Right lung (tissue), 10 donors: ENCODE measurements at places on chromosomes 2 and 18.

DNA sequence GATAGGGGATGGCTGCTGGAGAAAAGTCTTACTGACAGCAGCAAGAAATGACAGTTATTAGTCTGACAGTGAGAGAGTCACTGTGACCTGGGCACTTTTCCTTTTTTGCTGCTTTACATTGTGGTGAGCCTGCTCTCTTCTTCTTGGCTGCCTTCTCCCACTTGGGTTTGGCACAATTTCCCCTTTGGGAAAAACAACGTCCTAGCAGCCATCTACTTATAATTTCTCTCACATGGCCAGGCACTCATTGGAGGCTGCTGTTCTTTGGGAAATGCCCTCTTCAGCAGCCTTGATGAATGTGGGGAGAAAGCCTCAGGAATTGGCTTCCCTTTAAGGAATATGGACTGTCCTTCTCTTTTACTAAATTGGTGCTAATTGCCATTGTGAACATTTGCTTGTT is 60.4 kb upstream of the SLC1A4 start:
- DNase-seq, result no peak

DNA sequence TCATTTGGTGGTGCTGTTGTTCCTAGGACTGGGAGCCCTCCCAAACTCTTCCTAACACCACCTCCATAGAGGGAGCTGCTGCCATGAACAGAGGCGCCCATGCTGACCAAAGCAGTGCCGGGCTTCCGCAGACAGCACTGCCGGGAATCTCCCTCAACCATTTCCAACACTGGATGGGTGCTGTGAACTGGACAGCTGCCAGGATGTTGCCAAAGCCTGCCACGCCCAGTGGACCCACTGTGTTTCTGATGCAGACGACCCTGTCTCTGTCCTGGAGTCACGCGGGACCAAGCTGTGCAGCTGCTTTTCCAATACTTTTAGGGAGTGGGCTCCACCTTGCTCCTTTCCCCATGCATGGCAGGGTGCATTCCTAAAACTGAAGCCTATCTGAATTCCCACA is 16.9 kb upstream of the GNAL start:
- DNase-seq, result no peak

DNA sequence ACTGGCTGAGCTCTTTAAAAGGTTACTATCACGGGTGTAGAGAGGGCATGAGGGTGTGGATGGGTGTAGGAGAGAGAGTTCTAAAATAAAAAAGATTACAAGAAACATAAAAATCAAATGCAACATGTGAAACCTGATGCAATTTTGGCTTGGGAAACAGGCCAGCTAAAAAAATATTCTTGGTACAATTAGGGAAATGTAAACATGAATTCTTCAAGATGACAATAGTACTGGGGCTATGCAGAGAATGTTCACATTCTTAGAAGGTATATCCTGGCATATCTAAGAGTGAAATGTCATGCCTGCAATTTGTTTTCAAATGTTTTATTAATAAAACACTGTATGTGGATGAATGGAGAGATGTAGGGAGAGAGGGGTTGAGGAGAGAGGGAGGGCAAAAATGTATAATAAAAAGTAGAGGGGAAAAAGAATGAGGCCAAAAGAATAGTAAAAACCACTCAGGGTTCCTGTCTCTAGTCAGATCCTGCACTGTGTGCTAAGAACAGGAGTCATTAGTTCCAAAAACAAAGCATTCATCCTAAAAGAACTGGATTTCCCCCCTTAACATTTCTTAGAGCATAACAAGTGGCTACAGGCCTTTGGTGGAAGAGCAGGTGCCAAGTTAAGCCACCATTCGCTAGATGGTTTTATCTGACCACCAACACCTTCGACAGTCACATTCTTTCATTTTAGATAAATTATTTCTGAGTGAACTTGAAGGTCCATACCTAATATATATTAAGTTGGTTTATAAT is 77.3 kb downstream of the LPIN2 start:
- DNase-seq, result no peak

- DNase-seq, result no peak
These were observed 170.3 kb upstream of the MGAT5 start for GRCh38 chr2:134083548-134083947.

DNA sequence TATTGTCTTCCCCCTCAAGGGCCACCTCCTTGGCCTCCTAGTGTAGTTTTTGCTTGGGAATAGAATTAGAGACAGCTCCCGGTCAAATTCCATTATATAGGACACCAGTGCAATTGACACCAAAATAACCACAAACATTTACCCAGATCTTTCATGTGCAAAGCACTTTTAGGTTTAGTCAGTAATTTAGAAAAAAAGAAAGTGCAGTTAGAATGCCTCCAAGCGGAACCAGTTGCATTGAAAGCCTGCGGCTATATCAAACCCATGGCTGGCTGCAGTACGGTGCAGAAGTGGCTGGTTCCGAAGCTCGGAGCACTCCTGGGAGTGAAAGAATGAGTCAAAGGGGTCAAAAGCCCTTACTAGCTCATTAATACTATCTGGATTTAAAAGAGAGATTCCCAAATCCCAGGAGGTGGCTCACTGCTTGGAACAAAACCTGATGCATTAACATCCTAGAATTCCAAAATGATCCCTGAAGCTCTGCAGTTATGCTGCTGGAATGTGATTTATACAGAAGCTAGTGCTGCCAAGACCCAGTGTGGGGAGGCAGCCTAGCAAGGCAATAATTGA is 432.2 kb upstream of the KLHL29 start:
- no peak for DNase-seq

DNA sequence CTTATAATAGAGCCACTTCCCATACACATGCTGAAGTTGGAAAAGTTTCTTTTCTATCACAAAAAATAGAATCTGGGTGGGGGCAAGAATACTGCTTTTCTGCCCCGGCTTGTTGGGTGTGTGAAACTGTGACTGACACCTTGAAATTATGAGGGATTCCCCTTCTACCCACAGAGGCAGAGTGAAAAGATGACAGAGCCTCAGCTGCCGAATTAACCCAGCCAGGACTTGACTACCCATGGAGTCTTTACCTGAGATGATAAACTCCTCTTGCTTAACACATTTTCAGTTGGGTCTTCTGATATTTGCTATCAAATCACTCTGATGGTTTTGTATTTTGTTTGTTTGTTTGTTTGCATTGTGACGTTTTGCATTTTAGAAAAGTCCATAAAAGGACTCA is 66.0 kb upstream of the PMAIP1 start:
- no peak for DNase-seq

GRCh38 chr18:25612466-25612865 is 260.5 kb upstream of the ZNF521 start:
- no peak for DNase-seq

DNA sequence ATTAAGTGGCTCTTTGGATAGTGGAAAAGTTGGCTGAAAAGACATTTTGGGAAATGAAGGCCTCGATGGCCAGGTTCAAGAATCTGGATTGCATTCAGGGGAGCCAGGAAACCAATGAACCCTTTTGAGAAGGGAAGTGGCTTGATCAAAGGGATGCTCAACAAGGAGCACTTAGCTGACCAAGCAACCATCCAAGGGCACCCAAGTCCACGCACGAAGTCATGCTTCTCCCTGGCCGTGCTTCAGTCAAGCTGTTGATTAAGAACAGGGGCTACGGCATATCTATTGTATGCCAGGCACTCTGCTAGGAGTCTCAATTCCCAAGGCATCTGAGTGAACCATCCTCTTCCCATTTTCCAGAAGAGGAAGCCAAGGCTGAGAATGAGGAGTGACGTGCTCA is 185.8 kb upstream of the GLI2 start:
- no peak for DNase-seq

DNA sequence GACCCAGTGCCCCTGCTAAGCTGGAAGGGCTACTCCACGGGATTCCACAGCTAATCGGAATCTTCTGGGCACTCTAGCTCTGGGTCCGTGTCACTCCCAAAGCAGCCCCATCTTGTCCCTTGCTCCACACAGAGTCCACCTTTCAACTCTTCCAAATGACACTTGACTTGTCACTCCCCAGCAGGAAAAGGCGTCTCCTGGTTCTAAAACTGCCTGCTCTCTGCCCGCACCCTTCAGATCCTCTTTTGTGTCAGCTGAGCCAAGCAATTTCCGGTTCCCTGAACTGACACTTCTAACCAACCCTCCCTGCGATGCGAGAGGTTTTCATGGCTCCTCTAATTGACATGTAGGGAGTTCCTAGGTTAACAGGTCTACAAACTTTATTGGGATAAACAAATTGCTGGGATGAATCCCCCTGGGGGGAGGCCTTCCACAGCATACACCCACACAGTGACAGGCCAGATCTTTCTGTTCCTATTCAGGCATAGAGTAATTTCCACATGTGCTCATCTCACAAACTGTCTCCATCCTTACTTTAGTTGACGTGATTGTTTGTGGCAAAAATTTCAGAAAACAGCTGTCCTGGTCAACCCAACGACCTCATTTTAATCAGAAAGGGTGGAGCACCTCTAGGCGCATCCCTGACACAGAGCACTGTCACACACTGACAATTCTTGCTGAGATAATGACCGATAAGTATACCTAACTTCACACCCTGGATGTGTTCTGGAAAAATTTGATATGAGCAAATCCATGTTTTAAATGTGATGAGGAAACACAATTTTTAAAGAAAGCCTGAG is 104.9 kb downstream of the RBMS1 start:
- DNase-seq, result no peak

GRCh38 chr2:19762959-19763605 is 138.7 kb downstream of the TTC32 start:
- no peak for DNase-seq

DNA sequence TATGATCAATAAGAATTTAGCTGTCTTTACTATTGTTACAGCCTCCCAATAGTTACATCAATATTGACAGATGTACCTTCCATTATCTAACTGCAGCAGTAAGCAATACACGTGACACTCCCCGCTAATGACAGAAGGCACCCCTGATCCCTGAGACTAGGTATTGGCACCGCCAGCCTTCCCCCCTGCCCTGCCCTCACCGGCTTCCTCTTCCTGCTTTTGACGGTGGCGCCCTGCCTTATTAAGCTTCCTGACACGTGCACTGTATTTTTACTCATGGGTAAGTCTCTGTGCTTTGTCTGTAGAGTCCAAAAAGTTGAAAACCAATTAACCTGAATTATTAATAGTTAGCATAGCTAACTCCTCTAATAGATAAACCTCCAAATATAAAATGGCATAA is 223.5 kb downstream of the EIPR1 start:
- no peak for DNase-seq

- no peak for DNase-seq
These were observed 11.5 kb downstream of the SPEG start for GRCh38 chr2:219446101-219446504.
